ENCODE measurements at places on chromosomes 1 and 21. TPM values are rescaled to one million over a fixed set of nuclear protein-coding genes. Genes with fewer than 3 reads are reported as not detected.

Gene TMEM200B
- not detected for polyA plus RNA-seq

Gene HAO2
- polyA plus RNA-seq: not detected

Gene FAM72C
- polyA plus RNA-seq: not detected

Gene DEPDC1
- polyA plus RNA-seq: not detected

Gene KRTAP19-4
- polyA plus RNA-seq: not detected

Gene EPHB2
- not detected for polyA plus RNA-seq

Gene ACADM
- 63.2 TPM for polyA plus RNA-seq

Gene PTCH2
- polyA plus RNA-seq: not detected

Gene GPR52
- not detected for polyA plus RNA-seq

Gene KIAA0040
- polyA plus RNA-seq: 26.0 TPM

Gene MCOLN2
- 2.7 TPM for polyA plus RNA-seq

Gene RIPK4
- 0.26 TPM for polyA plus RNA-seq

Gene F13B
- polyA plus RNA-seq: not detected

Data from naive thymus-derived CD8-positive, alpha-beta T cell (primary cell).